NCI-H510A (cell line): ENCODE measurements at places on chromosomes 13 and 19.

DNA sequence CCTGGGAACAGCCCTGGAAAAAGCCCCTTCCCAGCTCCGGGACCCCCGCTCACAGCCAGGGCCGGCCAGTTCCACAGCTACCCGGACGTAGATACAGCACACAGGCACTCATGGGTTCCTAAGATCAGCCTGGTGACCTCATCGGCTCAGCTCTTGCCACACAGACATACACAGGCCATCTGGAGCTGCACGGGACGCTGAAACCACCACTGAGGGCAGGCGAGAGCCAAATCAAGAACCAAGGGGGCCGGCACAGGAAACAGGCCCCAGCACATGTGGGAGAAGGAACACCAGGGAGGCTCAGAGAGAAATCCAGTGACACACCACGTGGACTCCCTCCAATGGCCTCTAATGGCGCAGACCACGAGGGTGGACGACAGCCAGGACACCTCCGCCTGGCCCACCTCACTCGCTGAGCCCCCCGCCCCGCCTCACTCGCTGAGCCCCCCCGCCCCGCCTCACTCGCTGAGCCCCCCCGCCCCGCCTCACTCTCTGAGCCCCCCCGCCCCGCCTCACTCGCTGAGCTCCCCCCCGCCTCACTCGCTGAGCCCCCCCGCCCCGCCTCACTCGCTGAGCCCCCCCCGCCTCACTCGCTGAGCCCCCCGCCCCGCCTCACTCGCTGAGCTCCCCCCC is 69.7 kb upstream of the C13orf46 start:
- no peak for DNase-seq

GRCh38 chr19:55642153-55643002 is 1.1 kb upstream of the ZNF581 start:
- no peak for DNase-seq

GRCh38 chr19:45560038-45560437 is 24.6 kb downstream of the OPA3 start:
- no peak for DNase-seq

DNA sequence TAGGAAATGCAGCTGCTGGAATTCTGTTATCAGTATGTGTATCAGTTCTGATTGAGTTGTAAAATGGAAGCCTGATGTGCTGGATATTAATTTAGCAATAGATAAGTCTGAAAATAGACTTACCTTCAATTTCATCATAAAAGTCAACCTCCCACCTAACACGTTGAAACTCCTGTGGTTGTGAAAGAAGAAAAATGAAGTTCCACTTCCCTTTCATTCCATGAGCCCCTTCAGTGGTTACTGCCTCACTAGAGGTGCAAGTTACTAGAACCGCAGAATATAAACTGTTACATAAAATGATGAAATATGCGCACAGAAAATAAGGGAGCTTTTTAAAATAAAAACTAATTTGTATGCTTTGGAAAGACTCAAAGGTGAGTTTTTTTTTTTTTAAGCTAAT is 249.2 kb downstream of the SHISA2 start:
- DNase-seq, result no peak
